Stimulated activated CD4-positive, alpha-beta T cell treated with anti-CD3 and anti-CD28 coated beads, Interleukin-1b, Interleukin-23, amount 100 ng/mL, for 48 hours (primary cell): ENCODE measurements at places on chromosomes 7 and 10.

DNA sequence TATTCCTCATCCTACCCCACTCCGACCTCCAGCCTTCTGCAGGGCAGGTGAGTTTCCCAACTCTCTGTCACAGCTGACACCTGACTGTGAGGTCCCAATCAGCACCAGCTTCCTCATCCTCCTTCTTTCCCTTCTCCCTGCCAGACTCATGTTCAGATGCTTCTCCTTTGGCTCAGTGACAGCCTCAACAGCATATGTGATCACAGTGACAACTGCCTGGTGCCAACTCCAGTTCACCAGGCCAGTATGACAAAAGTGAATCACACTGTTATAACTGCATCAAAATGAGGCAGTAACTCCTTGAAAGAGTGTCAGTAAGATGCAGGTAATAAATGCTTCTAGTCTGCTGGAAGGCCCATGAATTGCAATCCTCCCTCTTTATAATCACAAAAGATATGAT lies 46.8 kb upstream of the NFE2L3 start:
- DNase-seq = no peak

DNA sequence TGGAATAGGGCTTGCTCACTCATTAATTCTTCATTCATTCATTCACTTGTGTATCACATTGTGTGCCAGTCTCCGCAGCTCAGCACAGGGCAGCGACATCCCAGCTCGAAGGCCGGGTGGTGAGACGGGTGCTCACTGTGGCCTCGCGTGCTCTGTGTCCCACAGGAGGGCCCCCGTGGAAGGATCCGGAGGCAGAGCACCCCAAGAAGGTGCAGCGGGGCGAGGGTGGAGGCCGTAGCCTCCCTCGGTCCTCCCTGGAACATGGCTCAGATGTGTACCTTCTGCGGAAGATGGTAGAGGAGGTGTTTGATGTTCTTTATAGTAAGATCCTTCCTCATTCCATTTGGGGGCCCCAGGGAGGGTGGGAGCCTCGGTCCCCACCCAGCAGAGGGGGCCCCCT lies 61.6 kb downstream of the GTF2IRD1 start:
- DNase-seq = no peak

GRCh38 chr10:62651341-62651740 lies 153.2 kb upstream of the ADO start:
- DNase-seq = no peak

GRCh38 chr10:101563007-101563406 lies 25.1 kb downstream of the POLL start:
- no peak for DNase-seq

DNA sequence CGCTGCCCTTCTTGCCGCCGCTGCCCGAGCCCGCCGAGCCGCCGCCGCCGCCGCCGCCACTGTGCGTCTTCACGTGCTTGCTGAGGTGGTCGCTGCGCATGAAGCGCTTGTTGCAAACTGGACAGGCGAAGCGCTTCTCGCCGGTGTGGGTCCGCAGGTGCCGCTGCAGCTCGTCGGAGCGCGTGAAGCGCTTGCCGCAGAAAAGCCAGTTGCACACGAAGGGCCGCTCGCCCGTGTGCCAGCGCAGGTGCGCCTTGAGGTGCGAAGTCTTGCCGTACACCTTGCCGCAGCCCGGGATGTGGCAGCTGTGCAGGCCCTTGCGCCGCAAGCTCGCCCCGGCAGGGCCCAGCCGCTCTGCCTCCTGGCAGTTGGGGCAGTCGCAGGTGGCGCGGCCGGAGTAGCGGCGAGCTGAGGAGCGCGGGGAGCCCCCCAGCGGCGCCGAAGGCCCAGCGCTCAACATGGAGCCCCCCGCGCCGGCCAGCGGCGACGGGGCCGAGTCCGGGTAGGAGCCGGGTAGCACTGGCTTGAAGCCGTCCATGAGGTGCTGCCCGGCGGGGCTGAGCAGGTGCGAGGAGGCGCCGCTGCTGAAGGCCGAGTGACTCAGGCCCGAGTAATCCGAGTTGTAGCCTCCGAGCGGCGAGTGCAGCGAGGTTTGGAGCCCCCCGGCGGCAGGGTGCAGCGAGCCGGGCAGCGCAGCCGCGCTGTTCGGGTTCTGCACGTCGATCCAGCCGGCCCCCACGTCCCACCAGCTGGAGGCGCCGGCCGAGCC lies 2.1 kb downstream of the SP8 start:
- DNase-seq = no peak

GRCh38 chr10:76975126-76975525 lies 662.5 kb downstream of the KCNMA1 start:
- DNase-seq = no peak

GRCh38 chr10:75108684-75109458 lies 2.6 kb upstream of the SAMD8 start:
- DNase-seq = no peak

- DNase-seq = no peak
These were observed 354.7 kb downstream of the HGF start for GRCh38 chr7:81415181-81415580.

GRCh38 chr10:117656385-117657367 lies 114.1 kb downstream of the EMX2 start:
- no peak for DNase-seq

- no peak for DNase-seq
These were observed 23.9 kb upstream of the ADAMTS14 start for GRCh38 chr10:70648427-70648826.

DNA sequence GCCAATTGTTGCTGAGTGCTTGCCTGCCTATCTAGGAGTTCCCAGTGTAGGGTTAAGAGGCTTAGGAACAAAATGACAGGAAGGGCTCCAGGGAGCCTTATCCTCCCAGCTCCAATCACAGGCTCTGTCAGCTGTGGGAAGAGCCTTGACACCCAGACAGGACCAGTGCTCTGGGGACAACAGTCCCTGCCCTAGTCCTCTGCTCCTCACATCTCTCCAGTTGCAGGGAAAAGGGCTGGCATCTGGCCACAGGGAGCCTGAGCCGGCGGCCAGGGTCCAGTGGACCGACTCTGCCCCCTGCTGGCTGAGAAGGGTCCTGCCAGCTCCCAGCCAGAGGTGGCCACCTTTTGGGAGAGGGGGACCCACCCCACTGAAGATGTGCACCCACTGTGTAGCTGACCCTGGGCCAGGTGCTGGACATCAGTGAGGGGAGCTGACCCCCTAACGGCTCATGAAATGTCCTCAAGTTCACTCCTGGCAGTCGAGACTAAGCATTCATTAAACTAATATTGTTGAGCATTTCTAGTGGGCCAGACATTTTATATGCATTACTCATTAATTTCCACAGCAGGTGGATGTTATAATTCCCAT lies 17.6 kb downstream of the DNAJB12 start:
- peak; percentile 67 for DNase-seq

GRCh38 chr7:80466636-80467035 lies 45.2 kb downstream of the GNAT3 start:
- no peak for DNase-seq

DNA sequence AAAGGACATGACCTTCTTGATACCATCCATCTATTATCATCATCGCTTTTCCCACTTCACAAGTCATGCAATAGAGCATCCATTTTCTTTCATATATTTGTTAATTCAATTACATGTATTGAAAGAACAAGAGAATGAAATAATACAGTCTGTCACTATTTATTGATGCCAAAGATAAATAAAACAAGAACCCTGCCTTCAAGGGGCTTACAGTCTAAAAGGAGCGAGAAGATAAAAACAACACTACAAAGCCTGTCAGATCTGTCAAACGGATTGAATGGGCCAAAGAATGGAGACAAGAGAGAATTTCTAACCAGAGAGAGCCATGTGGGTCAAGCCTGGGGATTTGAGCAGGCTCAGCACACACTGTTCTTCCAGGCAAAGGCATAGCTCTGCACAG lies 15.9 kb downstream of the CPA5 start:
- DNase-seq = no peak

DNA sequence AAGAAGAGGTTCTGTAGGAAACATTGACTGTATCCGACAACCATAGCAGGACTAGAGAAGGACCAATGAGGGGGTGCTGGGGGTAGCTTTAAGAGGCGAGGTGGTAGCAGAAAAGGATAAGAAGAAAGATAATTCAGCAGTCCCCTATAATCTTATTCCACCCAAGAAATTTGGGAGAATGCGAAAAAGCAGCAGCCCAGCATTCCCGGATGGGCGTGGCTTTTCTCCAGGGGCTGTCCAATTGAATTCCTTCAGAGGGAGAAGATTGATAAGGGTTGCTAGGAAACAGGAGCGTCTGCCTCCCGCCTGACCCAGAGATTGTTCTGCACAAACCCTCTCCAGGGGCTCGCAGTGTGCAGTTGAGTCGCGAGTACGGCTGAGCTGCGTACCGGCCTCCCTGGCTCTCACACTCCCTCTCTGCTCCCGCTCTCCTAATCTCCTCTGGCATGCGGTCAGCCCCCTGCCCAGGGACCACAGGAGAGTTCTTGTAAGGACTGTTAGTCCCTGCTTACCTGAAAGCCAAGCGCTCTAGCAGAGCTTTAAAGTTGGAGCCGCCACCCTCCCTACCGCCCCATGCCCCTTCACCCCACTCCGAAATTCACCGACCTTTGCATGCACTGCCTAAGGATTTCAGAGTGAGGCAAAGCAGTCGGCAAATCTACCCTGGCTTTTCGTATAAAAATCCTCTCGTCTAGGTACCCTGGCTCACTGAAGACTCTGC lies at the start of gene GRM3:
TSS of gene GRM3 (plus strand) at position 349 of the 721 bp plus-strand sequence. CDS start 121,237 bp downstream, outside the sequence.
- DNase-seq = no peak

DNA sequence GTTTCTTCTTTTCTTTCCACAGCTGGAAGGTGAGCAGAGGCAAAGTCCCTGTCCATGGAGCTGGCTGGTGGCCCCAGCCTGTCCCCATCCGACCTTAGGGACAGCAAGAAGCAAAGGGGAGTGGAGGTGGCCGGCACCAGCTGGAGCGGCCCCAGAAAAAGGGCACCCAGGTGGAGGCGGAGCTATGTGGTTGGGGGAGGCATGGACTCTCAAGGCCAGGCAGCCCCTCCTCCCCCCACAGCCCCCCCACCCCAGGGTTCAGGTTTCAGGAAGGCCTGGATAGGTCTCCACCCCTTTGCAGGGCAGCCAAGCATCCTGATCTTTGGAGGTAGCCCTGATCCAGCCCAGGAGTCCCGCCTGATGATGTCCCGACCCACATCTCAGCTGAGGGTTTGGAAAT lies at the start of gene SSC4D:
TSS of gene SSC4D (minus strand) at position 161 of the 400 bp plus-strand sequence. CDS start 5,258 bp downstream, outside the sequence.
- DNase-seq = no peak

- no peak for DNase-seq
These were observed 77.2 kb downstream of the TCF7L2 start for GRCh38 chr10:113027230-113027573.

GRCh38 chr7:117669818-117670217 lies 190.0 kb downstream of the CFTR start:
- no peak for DNase-seq

- DNase-seq = no peak
These were observed 89.6 kb downstream of the USP6NL start for GRCh38 chr10:11521860-11522259.

DNA sequence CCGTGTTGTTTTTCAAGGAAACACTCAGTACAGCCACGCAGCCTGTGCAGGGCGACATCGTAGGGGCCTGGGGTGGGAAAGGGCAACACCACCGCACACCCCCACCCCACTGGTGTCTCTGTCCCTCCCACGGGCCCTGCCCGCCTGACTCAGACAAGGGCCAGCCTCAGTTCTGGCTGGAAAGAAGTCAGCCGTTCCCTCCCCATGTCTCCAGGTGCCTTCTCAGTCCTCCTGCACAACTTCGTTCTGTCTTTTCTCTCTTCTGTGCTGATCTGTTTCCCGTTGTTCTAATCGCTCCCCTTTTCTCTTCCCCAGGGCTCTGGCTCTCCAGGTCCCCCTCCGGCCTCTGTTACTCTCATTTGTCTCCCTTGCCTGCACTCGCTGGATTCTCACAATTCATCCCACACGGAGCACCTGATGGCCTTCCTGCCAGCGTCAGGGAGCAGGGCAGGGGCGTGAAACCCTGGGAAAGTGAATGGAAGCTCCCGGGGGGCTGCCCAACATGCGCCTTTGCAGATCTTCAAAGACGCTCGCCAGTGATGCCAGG lies 97.7 kb downstream of the WDR37 start:
- DNase-seq = no peak

DNA sequence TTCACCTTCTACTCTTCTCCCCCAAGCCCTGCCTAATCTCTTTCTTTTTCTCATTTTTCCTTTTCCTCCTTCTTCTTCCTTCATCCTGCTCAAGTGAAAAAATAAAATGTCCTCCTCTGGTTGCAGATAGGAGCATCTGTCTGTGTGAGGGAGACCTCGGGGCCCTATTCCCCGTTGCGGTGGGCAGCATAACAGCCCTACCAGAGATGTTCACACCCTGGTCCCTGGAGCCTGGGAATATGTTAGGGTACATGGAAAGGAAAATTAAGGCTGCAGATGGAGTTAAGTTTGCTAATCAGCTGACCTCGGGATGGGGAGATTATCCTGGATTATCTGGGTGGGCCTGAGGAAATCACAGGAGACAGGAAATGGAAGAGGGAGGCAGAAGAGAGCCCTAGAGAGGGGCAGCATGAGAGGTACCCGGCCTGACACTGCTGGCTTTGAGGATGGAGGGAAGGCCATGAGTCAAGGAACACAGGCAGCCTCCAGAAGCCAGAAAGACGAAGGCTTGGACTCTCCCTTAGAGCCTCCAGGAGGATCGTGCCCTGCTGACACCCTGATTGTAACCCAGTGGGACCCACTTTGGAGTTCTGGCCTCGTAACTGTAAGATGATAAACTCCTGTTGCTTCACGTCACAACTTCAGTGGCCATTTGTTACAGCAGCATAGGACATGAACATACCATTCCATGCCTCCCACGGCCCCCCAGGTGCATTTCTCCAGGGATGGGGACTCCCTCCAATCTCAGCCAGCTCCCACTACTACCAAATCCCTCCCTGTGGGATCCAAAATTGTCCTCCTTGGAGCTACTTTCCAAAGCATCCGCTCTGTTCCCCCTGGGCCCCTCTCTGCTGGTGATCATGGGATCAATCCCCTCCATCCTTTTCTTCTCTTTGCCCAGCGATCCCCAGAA lies 39.0 kb upstream of the ZMIZ1 start:
- no peak for DNase-seq

DNA sequence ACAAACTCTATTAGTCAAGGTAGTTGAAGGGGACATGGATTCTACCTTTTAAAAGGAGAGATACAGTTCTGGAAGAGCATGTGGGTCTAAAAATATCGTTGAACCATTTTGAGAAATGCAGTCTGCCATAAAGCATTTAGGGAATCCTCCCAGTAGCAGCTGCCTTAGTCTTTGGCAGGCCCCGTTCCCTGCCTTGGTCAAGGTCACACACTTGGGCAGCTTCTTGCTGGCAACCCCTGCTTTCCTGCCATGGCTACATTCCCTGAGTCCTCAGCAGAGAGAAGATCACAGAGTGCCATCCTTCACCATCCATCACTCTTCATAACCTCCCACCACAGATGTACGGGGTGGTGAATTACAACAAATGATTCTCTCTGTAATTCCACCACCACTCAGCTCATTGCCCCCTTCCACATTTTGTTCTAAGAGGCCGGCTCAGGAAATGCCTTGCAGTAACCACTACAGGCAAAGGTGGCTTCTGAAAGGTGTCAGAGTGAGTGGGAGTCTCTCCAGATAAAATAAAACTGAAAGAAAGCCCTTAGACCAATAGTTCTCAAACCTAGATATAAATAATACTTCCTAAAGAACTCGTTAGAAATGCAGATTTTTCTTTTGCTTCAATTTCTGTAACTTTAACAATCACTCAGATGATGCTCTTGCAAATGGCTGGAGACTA lies 121.4 kb upstream of the STK17A start:
- DNase-seq = no peak

- peak; percentile 68 for DNase-seq
These were observed at the start of gene ARMC3 for GRCh38 chr10:22927661-22928403. Gene ARMC3, plus strand, starts transcription at chr10:22928053. Its CDS starts 3,944 bp downstream, at chr10:22931997.
